ENCODE measurements at places on chromosomes 5 and 9.

DNA sequence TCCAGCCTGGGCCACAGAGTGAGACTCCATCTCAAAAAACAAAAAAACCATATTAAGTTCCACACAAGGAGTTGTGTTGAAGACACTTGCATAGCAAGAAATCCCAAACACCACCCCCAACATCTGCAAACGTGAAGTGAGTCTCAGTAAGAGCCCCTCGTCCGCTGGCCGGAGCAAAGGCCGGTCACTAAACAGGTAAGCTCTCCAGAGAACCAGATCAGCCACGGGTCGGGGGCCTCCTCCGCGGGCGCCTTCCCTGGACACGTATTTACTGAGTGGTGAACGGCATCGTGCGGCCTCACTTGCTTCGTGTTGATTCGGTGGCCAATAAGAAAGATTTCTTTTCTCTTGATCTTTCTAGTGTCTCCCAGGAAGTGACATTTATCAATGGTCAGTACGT, 93.6 kb downstream of the MRPL36 start:
- ATAC-seq = no peak

- ATAC-seq = no peak
These were observed 83.6 kb downstream of the ERMP1 start for GRCh38 chr9:5749306-5749705.

DNA sequence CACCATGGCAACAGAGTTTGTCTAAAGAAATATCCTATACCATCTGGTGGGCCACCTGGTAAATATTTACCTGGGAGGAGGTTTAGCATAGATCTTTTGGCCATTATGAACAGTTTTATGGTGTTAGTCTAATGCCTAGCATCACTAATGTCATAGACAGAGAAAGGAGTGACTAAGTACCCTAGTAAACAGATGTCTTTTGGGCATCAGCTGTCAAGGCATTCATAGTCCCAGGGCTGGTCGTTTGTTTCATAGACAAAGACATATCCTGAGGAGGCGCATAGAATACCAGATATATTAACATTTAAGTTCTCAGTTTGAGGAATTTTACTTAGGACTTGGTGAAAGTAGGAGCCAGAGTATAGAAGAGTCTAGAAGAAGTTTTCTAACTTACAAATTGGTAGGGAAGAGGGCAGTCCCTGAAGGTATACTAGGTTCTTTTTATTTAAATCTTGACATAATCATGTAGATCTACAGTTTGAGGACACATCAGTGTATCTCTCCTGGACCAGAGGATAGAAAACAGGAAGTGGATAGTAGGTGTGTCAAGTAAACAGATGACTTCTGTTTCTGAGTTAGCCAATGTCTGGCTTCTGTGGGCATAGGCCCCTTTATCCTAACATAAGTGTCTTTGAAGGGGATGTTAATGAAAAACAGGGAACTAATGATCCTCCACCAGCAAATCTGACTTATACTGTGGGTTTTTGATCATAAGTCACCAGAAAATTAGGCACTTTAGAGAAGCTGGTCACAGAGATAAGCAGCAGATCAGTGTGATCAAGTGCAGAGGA, 105.0 kb upstream of the PRSS3 start:
- ATAC-seq = no peak

DNA sequence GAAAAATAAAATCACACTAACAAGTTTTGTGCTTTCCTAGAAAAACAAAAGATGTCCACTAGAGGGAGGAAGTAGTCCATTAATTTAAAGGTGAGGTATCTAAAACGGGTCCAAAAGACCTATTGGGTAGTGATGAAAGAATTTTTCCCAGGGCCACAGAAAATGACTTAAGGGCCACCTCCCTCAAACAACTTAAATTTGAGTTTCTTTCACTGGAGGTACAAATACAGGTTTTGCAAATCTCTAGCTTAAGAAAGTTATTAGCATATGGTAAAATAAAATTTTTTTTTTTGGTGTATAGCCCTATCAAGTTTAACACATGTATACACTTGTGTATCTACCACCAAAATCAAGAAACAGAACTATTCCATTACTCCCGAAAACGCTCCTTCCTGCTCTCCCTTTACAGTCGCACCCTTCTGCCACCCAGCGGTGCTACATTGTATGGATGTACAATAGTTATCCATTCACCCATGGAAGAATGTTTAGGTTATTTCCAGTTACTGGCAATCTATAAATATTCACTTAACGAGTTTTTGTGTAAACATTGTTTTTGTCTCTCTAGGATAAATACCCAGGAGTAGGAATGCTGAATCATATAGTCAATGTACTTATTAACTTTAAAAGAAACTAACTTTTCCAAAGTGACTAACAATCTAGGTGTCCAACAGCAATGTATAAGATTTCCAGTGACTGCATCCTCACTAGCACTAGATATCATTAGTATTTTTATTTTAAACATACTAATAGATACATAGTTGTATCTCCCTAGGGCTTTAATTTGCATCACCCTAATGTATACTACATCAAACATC, 21.9 kb downstream of the DEPDC1B start:
- peak; percentile 30 for ATAC-seq

DNA sequence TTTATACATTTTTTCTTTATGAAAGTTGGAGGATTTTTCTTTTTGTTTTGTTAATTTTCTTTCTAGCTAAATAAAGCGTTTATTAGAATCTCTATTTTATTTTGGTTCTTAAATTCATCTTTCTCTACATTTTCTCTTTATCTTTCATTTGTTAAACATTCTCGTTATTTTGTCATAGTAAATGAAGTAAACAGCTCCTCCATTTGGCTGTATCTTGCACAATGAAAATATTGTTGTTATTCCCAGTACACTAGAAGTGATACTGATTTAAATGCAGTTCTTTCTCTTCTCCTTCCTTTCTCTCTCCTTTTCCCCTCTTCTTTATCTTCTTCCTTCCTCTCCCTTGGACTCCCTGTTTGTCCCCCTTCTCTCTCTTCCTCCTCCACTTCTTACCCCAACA, 88.8 kb downstream of the FER start:
- no peak for ATAC-seq

DNA sequence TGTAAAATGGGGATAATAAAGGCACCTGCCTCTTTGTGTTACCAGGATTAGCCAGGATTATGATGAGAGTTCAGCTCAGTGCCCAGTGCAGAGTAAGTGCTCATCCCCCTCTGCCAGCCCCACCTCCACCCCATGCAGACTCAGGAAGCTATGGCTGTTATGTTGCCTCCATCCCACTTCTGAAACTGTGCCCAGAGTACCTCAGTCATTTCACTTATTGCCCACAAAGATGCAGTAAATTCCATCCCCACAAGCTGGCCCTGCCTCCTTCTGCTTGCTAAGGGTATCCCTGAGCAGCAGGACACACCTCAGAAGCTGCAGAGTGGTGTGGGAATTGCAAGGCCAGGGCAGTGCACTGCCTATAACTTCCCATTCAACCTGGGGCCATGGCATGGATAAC, 415.1 kb downstream of the SPOCK1 start:
- ATAC-seq = no peak

DNA sequence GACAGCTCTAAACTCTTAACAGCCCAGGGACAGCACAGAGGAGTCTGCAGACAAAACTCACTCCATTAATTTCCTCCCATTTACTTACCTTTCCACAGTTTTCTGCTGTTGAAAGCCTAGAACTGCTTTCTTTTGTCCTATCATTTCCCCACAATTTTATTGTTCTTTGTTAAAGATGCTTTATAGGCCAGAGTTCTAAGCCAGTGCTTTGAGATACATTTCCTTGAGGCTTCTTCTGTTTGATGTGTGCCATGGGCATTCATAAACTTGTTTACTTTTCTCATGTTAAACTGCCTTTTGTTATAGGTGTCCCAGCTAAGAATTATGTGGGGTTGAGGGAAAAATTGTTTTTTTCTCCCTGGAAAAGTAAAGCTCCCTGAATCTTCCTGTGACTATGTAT, 25.9 kb upstream of the SUB1 start:
- no peak for ATAC-seq

DNA sequence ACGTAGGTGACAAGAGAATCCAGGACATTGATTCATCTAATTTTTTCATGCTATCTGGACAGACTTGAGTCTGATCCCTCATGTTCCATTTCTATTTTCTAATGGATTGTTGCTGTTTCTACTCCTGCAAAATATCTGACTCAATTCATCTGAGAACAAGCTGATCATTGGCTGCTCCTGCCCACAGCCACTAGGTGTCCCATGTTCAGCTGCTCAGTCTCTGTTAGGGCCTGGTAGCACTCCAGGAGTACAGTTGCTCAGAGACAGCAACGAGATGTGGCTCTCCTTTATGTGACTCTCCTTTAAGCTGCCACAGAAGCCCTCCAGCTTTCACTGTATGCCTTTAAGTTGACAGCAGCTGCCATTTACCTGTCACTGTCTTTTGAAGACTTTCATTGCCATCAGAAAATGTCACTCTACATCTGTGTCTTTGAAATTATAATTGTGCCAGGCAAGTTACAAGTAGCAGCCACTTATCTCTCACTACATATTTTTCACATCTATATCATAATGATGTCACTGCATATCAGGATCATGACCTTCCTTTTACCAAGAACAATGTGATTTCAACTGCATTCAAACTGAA, 1944.2 kb upstream of the NUDT12 start:
- ATAC-seq = no peak

DNA sequence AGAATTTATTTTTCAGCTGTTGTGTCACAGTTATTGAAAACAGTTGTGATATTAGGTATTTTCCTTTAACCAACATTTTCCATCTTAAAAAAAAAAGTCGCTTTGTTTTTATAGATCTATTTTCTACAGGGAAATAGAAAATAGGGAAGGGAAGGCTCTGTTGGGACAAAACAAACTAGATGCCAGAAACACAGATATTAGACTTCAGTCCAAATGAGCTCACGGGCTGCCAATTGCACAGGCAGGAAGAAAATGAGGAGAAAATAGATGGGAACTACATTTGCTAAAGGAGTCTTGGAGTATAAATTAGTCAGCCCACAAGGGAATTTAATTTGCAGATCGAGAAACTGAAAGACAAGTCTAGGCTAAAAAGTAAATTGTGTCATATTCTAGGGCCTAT, 21.4 kb upstream of the ISOC1 start:
- ATAC-seq = no peak

All from activated CD4-positive, CD25-positive, alpha-beta regulatory T cell treated with anti-CD3 and anti-CD28 coated beads, Interleukin-2, amount 50 U/mL, for 24 hours (primary cell).